NCI-H146 (cell line): ENCODE measurements at places on chromosomes 3 and 15.

GRCh38 chr3:152574461-152575079 lies 260.4 kb upstream of the P2RY1 start:
- peak; percentile 67 for DNase-seq

GRCh38 chr15:96416934-96417759 lies 86.6 kb downstream of the NR2F2 start:
- no peak for DNase-seq

GRCh38 chr3:128237348-128238183 lies 84.3 kb downstream of the EEFSEC start:
- no peak for DNase-seq

GRCh38 chr3:37041546-37042195 lies 48.4 kb downstream of the MLH1 start:
- DNase-seq = no peak

GRCh38 chr3:120196333-120196732 lies 88.7 kb downstream of the GPR156 start:
- no peak for DNase-seq

GRCh38 chr15:69610858-69611257 lies 158.2 kb downstream of the RPLP1 start:
- DNase-seq = no peak

DNA sequence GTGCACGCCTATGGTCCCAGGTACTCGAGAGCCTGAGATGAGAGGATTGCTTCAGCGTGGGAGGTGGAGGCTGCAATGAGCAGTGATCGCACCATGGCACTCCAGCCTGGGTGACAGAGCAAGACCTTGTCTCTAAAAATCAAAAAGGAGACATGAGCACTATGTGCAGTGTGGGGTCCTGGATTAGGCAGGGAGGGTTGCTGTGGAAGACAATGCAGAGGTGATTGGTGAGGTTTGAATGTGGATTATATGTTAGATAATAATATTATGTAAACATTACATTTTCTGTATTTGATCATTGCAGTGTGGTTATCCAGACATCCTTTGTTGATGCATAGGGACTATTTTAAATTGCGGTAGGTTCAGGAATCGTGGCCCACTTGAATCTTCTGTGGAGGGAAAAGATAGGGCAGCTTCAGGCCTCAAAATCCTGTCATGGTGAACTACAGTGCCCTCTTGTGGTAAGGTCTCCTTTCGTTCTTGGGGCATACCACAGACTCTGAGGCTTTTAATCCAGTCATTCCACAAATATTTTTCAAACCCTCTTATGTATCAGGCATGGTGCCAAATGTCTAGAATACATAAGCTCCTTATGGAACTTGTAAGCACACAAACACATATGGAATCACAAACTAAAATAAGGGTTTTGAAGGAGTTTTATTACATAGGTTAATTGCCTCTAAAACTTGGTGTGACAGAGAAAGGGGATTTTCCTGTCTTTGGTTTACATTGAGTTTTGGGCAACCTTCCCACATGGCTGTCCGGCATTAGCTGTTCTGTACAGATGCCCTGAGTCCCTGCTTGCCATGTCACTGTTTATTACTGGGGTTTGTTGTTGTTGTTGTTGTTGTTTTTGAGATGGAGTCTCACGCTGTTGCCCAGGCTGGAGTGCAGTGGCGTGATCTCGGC lies 37.7 kb downstream of the GPD1L start:
- DNase-seq = peak; percentile 47

GRCh38 chr15:99788156-99788555 lies 54.9 kb upstream of the LYSMD4 start:
- no peak for DNase-seq

GRCh38 chr3:10437272-10437994 lies 68.0 kb downstream of the ATP2B2 start:
- DNase-seq = no peak

DNA sequence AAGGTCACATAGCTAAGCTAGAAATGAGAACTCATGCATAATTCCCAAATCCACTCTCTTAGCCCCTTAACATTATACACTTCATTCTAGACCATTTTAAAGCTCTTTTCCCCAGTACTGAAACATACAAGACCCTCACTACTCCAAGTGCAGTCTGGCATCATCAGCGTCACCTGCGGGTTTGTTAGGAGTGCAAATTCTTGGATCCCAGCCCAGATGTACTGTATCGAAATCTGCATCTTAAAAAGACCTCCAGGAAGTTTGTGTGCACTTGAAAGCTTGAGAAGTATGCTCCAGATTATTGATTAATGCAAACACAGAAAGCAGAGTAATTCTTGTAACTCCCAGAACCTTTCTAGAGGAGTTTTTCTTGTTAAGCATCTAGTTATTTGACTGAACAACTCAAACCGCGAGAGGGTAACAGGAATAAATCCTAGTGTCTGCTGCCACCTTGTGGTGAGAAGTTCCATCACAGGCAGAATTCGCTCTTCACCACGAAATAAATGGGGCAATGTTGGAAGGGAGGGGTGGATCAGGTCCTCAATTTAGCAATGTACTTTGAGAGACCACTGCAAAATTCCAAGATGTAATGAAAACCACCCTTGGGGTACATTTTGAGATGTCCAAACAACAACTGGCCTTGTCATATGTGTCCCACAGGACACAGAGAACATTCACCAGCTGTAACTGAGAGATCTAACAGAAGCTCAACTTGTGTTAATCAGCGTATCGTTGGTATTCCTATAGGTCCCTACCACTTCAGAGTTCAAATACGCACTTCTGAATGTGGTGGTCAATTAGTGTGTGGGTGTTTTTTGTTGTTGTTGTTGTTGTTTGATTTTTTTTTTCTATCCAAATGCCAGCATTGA lies 583 bp upstream of the C3orf49 start:
- peak; percentile 35 for DNase-seq

GRCh38 chr15:63080634-63081250 lies 38.2 kb downstream of the TPM1 start:
- DNase-seq = no peak

GRCh38 chr3:73787620-73788019 lies 162.9 kb upstream of the PDZRN3 start:
- no peak for DNase-seq

- no peak for DNase-seq
These were observed 180.2 kb upstream of the CDIN1 start for GRCh38 chr15:36399276-36399675.

DNA sequence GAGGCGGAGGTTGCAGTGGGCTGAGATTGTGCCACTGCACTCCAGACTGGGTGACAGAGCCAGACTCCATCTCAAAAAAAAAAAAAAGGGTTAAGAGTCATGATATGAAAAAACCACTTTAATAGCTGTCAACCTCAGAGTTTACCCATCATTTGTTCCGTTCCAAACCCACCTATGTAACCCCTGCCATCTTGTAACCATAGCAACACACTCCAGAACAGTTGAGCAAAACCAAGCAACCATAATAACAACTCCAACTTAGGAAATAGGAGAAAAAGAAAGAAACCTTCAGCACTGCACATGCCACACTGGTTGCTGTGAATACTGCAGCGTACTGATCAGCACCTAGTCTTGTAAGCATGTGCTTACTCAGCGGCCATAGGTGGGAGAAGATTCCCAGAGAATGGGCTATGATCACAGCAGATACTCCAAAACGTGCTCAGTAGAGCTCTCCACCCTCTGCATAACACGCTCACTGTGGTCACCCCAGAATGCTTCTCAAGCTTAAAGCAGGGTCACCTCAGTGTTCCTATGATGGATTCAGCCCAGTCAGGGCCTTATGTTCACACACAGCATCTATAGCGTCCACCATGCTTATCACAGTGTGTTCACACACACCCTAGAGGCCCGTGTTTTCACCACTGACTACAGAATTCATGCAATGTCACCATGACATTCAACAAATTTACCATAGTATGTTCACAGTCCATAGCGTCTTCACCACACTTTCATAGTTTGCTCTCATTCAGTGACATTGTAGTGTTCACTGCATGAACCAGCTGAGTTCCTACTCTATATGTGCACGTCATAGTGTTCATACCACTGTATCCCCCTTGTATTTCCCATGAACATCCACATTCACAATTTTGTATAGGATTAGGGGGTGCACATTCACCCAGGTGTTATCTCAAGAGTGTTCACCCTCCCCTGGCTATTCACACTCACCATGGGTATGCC lies 6.5 kb upstream of the CILP start:
- DNase-seq = no peak

GRCh38 chr3:59654480-59655417 lies 604.9 kb upstream of the CFAP20DC start:
- DNase-seq = no peak

- DNase-seq = no peak
These were observed 1088.9 kb downstream of the NAALADL2 start for GRCh38 chr3:175948041-175948440.

DNA sequence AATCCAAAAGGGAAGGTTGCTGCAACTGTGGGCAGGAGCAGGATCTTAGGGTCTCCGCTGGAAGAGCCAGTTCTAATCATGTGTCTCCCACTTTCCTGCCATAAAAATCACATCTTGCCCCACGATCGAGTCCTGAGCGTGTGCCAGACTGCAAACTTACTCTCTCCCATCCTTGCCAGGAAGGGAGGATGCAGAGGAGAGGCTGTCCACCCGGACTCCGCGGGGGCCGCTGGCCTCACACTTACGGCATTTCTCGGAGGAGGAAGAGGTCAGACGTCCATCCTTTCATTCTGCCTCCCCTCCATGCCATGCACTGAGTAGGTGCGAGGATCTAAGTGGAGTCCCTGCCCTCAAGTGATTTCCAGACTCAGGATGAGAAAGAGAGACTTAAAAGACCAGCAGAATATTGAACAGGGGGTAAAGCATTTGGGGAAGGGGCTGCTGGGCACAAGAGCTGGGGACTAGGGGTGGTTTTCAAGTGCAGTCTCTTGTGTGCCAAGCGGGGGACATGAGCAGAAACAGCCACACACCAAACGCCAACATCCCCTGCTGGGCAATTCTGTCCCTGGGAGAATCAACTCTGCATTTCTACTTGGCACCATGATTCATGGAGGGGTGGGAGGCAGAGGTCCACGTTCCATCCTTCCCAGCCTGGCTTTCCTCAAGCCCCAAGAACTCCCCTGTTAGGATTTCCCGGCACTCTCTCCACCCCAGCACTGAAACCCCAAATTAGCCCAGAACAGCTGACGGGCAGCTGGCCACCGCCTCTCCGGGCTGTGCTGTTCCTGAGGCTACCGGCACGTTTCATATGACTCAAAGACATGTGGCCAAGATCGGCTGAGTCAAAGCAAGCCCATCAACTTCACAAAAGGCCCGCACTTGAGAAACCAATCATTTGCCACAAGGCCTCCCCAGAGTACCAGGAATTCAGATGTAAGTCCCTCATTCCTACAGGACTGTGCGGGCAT lies 11.6 kb downstream of the OXTR start:
- no peak for DNase-seq
